ENCODE measurements at places on chromosomes 4 and X. TPM values are rescaled to one million over a fixed set of nuclear protein-coding genes. Genes with fewer than 3 reads are reported as not detected.

GAGE1 gene
- total RNA-seq = not detected

FGF5 gene
- not detected for total RNA-seq

H2AZ1 gene
- 99.2 TPM for total RNA-seq

HSD17B13 gene
- total RNA-seq = 1.4 TPM

FGB gene
- not detected for total RNA-seq

PABPC1L2B gene
- not detected for total RNA-seq

BTK gene
- 11.5 TPM for total RNA-seq

MAGEB1 gene
- not detected for total RNA-seq

BRCC3 gene
- 20.5 TPM for total RNA-seq

DNA sequence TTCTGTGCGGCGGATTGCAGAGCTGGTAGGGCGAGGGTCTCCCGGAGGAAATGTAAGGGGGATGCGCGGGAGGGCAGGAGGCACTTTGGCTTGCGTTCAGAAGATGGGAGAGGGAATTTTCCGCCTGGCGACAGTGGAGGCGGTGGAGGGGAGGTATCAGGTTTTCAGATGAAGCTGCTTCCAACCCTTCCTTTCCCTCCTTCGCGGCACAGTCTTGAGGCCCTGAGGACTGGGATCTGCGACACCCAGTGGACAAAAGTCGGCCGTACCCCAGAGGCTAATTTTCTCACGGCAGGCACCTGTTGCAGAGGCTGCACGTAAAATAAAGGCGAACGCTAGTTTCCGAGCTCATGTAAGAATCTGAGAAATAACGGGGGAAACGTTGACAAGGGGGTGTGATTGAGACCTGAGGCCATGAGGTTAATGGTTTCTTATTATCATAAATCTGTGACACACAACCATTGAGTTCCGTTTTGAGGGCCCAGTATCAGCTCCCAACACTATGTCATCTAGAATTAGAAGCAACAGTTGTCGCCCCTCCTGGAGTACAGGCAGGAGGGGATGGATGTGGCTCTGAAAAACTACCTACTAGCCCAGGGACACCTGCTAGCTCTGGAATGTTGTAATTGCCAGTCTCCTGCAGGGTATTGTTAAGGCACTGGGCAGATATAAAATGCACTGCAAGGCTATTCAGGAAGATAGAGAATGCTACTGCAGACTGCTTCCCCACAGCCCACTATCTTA, 1.1 kb downstream of the ZCCHC18 start:
- no peak for DNase-seq

DNA sequence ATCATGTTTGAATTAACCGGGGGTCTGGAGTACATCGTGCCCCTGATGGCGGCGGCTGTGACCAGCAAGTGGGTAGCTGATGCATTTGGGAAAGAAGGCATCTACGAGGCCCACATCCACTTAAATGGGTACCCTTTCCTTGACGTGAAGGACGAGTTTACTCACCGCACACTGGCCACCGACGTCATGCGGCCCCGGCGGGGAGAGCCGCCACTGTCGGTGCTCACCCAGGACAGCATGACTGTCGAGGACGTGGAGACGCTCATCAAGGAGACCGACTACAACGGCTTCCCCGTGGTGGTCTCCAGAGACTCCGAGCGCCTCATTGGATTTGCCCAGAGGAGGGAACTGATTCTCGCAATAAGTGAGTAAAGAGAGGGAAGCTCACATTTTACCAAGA, 56.9 kb downstream of the CLCN4 start:
- DNase-seq = no peak

GRCh38 chr4:176034936-176035335, 30.7 kb upstream of the WDR17 start:
- no peak for DNase-seq

- no peak for DNase-seq
Measured at GRCh38 chrX:51922561-51922960, 29.1 kb downstream of the MAGED1 start.

- no peak for DNase-seq
Measured at GRCh38 chr4:101306225-101306624, 41.1 kb downstream of the PPP3CA start.

DNA sequence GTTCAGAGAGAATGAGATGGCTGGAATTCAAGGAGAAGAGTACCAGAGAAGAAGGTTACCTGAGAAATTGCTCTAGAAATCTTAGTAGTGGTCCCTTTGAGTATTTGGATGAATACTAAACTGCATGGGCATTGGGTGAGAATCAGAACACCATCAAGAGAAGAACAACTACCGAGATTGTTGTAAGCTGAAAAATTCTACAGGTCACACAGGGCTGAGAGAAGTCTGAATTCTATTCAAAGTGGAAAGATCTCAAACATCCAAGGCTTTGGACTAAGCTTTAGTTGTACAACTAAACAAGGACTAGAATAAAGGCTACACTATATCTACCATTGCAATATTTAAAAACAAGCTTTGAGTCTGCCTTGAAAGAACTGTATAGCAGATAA, 40.8 kb downstream of the LRBA start:
- DNase-seq = no peak

- no peak for DNase-seq
Measured at GRCh38 chr4:162499478-162499877, 335.7 kb upstream of the FSTL5 start.

- DNase-seq = no peak
Measured at GRCh38 chr4:152784490-152785350, 5.0 kb downstream of the ARFIP1 start.

- DNase-seq = no peak
Measured at GRCh38 chr4:185991770-185992169, 77.2 kb upstream of the TLR3 start.

DNA sequence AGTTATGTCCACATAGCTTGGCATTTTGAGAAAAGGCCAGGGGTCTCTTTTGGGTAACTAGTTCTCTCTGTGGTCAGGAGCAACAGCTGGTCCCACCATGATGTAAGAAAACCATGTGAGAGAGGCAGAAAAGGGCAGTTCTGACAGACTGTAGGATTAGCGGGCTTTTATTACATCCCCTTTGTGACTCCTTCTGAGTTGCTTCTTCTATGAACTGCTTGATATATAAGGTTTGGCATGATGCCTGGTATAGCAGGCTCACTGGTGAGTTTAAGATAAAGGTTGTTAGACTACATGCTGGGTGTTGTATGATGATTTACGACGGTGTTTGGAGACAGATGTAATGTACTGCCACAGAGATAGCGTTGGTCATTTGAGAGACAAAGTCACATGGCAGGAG, 2308.1 kb upstream of the AGA start:
- DNase-seq = no peak

DNA sequence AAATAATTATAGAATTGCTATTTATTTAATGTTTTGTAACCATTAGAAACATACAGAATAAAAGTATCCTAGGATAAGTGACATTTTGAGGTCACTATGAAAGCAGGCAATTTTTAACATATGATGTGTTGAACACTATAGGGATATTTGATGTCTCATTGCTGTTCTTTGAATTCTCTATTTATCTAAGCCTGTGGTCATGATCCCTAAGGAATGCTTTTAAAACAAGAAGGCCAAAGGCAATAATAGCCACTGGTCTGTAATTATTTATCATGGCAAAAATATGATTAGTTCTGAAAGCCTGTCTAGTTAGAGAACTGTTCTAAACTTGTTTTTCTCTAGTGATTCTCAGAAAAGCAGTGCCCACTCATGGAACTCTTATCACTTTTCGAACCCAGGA, 186.6 kb downstream of the RPA4 start:
- no peak for DNase-seq

- DNase-seq = no peak
Measured at GRCh38 chr4:90069151-90069550, 58.0 kb upstream of the CCSER1 start.

DNA sequence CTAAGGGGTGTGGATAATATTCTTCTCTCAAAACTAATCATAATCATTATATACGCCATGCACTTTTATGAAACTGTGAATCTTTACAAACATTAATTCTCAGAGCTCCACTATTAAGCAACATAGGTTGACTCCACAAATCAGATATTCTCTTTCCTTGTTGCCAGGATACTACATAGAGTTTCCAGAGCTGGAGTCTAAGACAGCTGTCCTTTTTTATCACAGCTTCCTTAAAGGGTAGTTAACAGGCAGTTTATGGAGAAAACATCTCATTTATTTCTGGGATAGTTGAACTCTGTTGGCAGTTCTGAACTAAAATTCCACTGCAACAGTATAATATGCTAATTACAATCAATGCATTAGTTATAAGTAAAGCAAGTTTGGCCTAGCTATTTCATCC, 152.1 kb upstream of the PPP1R2C start:
- no peak for DNase-seq

GRCh38 chrX:121028419-121028818, 19.0 kb upstream of the GLUD2 start:
- DNase-seq = no peak

GRCh38 chrX:3680459-3680858, 33.0 kb downstream of the PRKX start:
- DNase-seq = no peak

GRCh38 chrX:63503541-63503940, 152.4 kb upstream of the SPIN4 start:
- no peak for DNase-seq

DNA sequence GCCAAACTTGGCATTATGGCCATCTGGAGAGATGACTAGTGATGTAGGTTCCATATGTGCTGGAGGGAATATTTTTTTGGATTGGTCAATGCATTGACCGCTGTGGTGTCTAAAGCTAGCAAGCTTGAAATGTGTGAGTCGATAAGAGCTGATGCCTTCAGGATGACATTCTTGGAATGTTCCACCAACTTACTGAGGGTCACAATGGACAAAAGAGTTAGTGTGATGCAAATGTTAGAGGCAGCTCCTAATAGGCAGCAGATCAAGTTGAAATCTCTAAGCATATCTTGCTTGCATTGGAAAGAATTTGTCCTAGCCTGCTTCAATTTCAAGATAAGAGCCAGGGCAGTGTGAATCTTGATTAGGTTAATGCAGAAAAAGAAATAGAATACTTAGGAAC, 210.4 kb upstream of the AFF2 start:
- DNase-seq = no peak

DNA sequence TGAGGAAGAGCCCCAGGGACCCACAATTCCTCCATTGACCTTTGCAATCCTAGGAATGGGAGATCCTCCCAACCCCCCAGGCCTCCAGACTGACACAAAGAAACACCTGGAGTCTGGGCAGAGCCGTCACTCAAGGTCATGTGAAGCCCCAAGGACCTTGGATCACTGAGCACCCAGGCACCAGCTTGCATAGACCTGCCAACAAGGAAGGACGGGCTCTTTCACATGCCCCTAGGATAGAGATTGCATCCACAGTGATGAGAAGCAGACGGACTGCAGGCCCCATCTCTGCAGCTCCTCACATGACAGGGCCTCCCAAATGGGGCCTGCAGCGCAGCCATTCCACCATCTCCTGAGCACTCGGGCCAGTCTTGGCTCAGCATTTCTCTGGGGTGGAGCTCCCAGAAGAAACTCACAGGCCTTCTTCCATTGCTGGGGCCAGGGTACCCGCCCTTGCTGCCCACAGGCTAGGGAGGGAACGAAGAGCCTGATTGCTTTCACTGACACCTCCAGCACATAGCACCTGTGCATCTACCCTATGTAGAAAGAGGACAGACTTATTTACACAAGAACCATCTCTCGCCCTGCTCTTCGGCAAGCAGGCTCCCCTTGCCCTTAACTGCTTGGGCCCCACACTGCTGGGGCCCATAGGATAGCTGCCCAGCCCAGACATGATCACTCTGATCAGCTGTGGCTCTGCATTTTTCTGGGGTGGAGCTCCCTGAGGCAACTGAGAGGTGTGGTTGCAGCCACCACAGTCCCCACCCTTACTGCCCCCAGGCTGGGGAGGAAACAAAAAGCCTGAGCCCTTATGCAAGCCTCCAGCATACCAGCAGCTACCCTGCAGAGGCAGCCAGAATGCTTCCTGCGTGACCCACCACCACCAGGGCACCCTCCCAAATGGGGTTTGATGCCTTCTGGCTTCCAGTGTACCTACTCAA, 185.7 kb upstream of the ZCCHC13 start:
- DNase-seq = no peak

- DNase-seq = no peak
Measured at GRCh38 chr4:1813231-1813630, 20.1 kb downstream of the FGFR3 start.

DNA sequence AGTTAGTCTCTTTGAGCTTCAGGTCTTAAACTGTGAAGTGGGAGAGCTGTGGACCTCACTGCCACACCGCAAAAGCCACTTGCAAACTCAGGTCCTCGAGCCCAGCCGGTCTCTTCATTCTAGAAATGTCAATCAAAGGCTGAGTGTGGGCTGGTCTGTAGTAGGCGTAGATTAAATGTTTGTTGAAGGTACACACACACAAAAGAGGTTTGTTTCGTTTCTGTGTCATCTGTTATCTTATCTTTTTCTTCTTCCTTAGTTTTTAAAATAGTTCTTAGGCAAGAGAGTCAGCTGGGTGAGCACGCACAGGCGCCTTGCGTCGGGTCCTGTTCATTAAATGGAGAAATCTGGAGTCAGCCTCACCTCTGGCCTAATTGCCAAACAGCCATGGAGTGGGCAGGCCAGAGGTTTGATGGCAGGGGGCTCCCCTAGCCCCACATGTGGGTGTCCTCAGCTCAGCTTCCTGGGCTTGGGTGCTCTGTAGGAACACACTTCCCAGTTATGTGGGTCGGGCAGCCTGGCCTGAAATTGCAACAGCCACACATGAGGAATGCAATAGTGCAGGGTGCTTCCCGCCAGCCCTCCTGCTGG, 836 bp upstream of the PSAPL1 start:
- DNase-seq = no peak

- no peak for DNase-seq
Measured at GRCh38 chr4:54542540-54543041, 115.2 kb upstream of the KIT start.

- DNase-seq = no peak
Measured at GRCh38 chrX:132775263-132775823, 183.1 kb downstream of the HS6ST2 start.

DNA sequence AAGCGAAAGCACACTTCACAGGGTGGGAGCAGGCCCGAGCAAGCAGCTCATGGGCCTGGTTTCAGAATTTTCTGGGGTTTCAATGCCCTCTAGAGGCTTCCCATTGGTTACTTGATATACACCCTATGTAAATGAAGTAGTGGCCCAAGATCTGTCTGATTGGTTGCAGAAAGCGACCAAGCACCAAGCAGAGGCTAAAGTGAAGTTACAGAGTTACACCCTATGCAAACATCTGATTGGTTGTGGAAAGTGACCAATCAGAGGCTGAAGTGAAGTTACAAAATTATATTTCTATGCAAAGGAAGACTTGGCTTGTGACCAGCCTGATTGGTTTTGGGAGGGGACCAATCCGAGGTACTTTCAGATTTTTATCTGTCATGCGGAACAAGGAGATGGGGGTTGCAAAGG, 8.2 kb downstream of the FHIP1A start:
- no peak for DNase-seq

GRCh38 chr4:21652508-21653231, 295.9 kb downstream of the KCNIP4 start:
- DNase-seq = no peak

All from mesenteric fat pad (tissue), 1 donor.